MV-4-11 (cell line): ENCODE measurements at places on chromosomes 2 and 18.
A peak's percentile ranks its signal among the peaks of the same experiment; 100 is the strongest.

- no peak for DNase-seq
Observed at GRCh38 chr2:132441051-132441450, 24.4 kb downstream of the GPR39 start.

DNA sequence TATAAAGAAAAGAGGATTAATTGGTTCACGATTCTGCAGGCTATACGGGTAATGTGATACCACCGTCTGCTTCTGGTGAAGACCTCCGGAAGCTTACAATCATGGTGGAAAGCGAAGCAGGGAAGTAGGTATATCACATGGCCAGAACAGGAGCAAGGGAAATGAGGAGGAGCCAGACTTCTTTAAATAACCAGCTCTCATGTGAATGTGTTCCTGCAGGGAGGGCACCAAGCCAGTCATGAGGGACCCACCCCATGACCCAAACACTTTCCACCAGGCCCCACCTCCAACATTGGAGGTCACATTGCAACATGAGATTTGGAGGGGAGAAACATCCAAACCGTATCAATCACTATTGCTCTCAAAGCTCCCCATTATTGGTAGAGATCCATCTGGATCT lies 61.8 kb downstream of the EFEMP1 start:
- DNase-seq = no peak

DNA sequence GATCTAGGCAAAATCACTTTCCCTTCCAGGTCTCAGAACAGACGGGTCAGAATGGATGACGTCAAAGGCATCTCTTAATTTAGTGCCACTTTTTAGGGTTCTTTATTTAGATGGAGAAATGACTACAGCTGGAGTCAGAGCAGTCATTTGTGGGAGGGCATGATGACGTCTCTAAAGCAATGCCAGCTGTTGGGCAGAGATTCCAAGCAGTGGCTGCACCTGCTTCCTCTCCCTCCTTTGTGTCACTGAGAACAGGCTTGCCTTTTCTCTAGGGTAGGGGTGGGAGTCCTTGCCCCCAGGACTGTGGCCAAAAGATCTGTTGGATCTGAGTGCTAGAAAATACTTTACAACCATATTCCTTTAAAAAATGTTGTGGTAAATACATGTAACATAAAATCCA lies 28.7 kb upstream of the SKOR2 start:
- DNase-seq = no peak

- DNase-seq = no peak
Observed at GRCh38 chr2:205731583-205731981, 49.3 kb downstream of the NRP2 start.

DNA sequence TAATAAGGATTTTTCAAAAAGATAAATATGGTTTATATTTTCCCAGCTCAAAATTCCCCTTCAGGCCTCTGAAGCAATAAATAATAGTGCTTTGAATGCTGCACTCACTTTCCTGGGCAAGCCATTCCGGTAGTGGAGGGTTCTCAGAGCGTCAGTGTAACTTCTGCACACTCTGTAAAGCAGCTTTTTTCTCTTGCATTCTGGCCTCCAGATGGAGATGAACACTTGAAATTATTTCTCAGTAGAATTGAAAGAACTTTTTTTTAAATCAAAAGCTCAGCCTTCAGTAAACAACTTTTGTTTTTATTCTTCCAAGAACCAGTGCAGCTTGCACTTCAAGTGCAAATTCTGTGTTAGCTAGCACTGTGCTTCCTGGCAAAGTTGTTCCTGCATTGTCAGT lies 281.1 kb upstream of the RAB12 start:
- DNase-seq = no peak

GRCh38 chr18:45876161-45876560 lies 50.7 kb downstream of the SIGLEC15 start:
- no peak for DNase-seq

DNA sequence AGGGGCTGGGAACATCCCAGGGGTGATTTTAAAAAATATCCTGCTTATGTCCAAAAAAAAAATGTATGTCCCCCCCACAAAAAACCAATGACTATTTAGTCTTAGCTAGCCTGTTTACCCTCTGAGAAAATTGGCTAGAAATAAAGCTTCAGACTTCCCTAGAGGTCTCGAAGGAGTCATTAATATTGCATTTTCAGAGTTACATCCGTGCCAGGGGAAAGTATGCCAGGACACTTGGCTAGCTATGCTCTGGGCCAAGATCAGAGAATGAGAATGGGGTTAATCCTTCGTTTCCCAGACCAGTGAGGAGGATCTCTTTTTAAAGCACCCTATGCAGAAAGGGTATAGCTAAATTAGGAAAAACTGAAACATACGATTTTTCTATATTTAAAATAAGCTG lies 183.6 kb downstream of the MC4R start:
- DNase-seq = no peak

DNA sequence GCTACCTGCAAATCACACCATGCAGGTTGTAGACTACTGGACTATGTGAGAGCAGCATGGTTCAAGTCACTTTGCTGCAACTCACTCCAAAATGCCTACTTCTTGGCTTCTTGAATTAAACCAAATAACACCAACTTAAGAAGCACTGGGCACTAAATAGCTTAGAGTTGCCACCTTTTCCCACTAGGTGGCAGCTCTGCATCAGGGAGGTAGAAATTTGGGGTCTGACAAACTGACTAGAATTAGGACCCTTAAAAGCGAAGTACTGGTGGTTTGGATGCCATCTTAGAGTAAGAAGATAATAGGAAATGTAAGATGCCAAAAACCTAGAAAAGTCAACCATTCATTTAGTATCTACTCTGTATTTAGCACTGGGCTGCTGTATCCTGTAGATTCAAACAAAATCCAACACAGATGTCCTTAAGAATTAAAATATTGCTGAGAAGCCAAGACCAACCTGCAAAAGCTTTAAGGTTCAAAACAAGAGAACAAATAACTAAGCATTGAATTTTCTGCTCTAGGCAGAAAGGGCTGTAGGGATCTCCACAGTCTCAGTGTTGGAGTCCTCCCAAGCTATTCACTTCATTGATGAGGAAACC lies 65.5 kb downstream of the CCBE1 start:
- no peak for DNase-seq

GRCh38 chr2:126874961-126875360 lies 23.7 kb upstream of the TEX51 start:
- DNase-seq = no peak

DNA sequence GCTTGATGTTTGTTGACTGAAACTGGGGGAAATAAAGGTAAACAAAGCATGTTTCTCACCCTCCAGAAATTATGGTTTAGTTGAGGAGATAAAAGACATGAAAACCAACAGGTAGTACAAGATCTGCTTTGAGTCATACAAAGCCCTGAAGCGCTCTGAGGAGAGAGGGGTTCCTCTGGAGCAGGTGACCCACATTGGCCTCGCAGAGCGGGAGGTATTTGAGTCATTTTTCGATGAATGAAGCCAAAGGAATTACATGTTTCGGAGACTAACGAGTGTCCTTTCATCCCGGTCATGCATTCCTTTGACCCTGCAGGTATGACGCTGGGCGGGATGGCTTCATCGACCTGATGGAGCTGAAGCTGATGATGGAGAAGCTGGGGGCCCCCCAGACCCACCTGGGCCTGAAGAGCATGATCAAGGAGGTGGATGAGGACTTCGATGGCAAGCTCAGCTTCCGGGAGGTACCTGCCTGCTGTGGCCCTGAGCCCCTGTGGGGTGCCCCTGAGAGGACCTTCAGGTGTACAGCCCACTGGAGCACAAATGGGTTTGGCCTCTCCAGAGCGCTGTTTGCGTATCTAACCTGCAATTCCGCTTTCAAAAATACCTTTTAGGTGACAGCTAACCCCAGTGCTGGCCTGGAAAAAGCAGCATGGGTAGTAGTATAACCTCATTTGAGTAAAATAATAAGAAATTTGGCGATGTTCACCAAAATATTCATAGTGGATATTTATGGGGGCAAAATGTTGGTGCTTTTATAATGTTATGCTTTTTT lies 29.3 kb downstream of the EFHD1 start:
- no peak for DNase-seq

- peak; percentile 20 for DNase-seq
Observed at GRCh38 chr18:66616523-66616983, 12.7 kb upstream of the CDH19 start.

GRCh38 chr2:227891673-227892072 lies 20.2 kb downstream of the DAW1 start:
- DNase-seq = peak; percentile 23

DNA sequence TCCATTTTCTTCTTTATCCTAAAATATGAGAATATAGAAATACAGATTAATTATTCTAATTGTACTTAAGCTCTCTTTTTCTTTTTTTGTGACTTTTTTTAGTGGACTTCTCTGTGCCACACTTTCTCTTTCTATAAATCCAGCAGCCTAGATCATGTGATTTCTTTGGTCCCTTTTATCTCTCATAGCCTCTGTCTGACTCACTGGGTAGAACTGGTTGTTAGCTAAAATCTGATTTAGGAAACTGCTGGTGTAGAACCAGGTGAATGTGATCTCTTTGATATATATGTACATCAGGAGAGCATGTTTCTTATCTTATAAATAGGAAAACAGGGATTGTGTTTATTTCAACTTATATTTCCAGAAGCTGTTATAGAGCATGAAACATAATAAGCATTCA lies 54.9 kb downstream of the VRK2 start:
- DNase-seq = no peak

GRCh38 chr2:217714287-217714751 lies 288.5 kb downstream of the TNS1 start:
- peak; percentile 53 for DNase-seq

DNA sequence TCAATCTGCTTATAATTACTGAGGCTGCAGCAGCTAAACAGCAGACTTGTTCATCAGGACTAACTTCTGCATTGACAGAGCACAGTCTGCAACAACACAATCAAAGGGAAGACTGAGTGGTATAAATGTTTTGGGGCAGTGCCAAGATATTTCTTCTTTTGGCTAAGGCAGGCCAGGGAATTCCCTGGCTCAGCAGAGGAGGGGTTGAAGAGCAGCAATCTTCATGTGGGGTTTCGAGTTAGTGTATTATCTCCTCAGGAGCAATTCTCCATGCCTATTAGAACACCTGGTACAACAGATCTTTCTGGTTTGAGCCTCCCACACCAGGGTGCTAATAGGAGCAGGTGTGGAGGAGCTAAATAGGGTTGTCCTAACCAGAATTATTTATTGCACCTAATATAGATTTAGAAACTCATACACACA lies 103.0 kb upstream of the STK17B start:
- no peak for DNase-seq

DNA sequence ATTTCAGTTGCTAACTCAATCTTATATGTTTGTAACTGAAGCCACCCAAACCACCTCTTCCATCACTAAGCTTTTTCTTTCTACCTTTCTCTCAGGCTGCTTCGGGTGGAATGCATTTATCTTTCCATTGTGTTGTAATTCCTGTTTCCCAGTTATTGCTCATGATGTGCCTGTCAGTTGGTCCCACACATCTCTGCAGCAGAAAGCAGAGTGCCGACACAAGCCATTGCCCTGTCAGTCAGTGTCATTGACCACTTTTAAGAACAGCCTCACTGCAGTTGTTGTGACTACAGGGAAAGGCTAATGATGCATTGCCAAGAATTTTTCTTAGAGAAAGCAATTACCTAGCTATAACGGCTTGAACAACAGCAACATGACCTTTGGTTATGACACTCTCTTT lies 24.8 kb upstream of the KCNJ3 start:
- DNase-seq = no peak

DNA sequence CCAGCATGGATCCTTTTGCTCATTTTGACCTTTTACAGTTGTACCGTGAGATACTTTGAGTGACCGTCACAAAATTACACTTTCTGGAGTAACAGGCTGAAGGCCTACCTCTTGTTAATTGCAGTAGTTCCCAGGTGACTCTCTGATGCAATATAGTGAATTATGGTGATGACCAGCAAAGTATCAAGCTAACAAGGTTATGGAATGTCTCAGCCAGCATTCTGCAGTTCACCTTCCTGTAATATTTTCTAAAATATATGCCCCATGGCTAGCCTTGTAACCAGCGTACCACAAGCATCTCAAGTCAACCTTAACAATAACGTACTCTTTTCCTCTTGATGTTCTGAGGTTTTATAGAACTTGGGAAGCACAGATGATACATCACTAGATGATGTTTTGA lies 234.7 kb downstream of the LTBP1 start:
- no peak for DNase-seq

- DNase-seq = no peak
Observed at GRCh38 chr2:196407675-196408264, 231.7 kb upstream of the CCDC150 start.

DNA sequence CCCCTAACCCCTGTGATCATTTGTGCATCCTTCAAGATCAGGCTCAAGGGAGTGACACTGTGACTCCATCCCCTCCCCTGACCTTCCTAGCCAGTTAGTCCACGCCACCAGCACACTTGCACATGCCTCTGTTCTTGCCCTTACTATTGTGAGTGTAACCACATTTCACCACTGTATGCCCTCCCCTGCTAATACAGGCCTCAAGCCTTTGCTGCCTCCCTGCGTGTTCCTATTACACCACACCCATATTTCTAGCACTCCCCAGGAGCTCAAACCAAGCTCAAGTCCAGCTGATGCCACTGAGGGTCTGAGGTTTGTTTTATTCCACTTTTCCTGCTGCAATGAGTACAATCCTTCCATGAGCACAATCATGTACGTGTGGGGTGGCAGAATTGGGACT lies 288.9 kb upstream of the FBXO11 start:
- peak; percentile 32 for DNase-seq

GRCh38 chr2:217886720-217887309 lies 116.0 kb downstream of the TNS1 start:
- peak; percentile 36 for DNase-seq

DNA sequence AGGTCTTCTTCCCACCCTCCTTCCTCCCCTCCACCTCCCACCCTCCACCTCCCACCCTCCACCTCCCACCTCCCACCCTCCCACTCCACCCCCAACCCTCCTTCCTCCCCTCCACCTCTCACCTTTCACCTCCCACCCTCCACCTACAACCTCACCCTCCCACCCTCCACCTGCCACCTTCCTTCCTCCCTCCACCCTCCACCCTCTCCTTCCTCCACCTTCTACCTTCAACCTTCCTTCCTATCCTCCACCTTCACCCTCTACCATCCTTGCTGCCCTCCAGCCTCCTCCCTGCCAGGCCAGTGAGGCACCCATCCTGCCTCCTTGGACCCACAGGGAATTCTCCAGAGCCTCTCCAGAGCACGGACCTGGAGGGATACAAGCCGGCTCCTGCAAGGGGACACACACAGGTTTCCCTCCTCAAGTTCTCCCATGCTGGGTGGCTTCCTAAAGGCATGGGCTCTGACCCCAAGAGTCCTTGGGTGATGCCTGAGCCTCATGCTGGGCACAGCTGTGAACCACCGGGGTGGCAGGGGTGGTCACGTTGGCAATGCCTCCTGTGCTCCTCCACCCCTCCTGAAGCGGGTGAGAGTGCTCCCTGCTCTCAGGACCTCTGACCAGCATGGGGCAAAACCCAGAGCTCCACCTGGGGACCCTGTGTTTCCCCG lies 293.0 kb downstream of the NDUFA10 start:
- no peak for DNase-seq

GRCh38 chr2:54558188-54559005 lies 102.3 kb downstream of the SPTBN1 start:
- DNase-seq = no peak

- no peak for DNase-seq
Observed at GRCh38 chr2:109403841-109404201, 209.9 kb downstream of the SEPTIN10 start.
